Caudate nucleus (tissue), 63 donors: ENCODE measurements at places on chromosomes 1 and 21.

DNA sequence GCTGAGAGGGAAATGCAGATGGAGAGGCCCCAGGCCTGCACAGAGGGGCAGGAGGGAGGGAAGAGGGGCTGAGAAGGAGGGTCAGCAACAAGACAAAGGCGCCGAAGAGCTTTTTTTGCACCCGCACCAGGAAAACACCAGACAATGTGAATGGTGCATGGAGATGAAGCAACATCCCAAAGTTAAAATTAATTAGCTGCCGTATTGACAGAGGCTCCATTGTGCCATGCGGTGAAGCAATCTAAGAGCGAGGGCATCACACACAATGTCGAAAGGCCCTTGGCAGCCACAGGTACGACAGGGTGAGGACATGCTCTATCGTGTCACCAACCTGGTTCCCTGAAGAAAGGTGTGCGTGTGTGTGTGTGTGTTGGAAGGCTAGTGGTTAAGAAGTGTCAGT is 41.2 kb downstream of the SSBP3 start:
- DNase-seq: no peak

DNA sequence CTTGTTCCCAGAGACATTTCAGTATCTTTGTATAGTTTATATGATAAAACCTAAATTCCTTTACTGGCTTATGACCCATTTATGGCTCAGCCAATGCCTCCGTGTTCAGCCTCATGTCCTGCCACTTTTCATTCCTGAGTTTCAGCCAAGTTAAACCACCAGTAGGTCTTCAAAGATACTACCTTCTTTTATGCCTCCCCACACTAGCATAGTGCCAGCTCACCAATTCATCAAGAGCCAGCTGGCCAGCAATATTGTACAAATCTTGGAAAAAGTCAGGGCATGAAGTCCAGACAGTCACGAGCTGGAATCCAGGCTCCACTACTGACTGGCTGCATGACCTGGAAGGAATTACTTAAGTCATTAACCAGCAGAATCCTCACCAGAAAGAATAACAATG is 446.0 kb downstream of the GPATCH2 start:
- no peak for DNase-seq

DNA sequence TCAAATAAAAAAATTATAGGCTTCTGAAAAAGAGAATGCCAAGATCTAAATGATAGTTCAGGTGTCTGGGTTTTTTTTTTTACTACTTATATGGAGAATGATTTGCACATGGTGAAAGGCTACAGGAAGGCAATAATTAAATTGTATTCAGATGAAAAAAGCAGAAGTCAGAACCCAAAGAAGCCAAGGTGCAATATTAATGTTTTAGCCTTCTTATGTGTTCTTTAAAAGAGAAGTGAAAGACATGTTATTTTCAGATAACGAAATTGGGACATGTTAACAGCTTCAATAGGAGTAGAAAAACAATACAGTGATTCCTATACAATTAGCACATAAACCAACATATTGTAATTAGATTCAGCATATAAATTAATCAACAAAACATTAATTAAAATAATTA is 452.9 kb upstream of the PRMT6 start:
- DNase-seq: no peak

GRCh38 chr1:1124508-1124785 is 8.6 kb upstream of the C1orf159 start:
- no peak for DNase-seq

GRCh38 chr1:99784143-99784542 is 17.7 kb upstream of the FRRS1 start:
- DNase-seq: no peak

DNA sequence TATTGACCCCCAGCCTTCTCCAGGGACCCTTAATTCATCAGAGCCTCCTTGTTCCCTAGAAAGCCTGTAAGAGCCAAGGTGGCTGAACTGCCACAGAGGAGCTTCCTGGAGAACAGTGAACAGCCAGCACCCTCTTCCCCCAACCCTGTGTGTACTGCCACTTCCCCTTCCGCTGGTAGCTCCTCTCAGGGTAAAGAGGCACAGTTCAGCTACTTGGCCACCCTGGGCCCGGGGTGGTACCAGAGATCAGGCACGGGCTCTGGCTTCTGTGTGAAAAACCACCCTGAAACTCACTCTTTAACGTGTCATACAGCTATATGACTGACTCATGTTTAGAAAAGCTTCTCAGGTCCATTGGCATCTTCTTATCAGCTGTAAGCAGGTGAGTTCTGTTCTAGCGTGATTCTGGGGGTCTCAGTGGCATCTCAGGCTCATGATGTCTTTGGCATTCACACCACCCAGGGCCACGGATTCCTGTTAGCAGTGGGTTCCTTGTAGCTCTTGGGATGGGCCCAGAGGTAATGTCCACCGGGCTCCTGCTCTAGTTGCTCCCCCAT is 22.4 kb downstream of the ARMH1 start:
- DNase-seq: no peak

GRCh38 chr21:14589855-14590563 is 43.9 kb upstream of the SAMSN1 start:
- DNase-seq: no peak

DNA sequence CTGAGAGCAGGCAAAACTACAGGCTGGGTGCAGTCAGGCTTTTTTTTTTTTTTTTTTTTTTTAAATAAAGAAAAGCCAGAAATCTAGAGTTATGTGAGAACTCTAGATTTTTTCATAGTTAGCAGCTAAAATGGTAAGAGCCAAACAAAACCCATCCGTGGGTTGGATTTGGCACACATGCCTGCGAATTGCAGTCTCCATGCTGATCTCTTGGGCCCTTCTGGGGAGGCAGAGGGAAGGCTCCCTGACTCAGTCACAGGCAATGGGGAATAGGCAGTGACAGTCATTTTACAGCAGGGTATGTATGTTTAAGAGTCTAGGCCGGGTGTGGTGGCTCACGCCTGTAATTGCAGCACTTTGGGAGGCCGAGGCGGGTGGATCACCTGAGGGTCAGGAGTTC is 2.6 kb downstream of the TXLNA start:
- no peak for DNase-seq

DNA sequence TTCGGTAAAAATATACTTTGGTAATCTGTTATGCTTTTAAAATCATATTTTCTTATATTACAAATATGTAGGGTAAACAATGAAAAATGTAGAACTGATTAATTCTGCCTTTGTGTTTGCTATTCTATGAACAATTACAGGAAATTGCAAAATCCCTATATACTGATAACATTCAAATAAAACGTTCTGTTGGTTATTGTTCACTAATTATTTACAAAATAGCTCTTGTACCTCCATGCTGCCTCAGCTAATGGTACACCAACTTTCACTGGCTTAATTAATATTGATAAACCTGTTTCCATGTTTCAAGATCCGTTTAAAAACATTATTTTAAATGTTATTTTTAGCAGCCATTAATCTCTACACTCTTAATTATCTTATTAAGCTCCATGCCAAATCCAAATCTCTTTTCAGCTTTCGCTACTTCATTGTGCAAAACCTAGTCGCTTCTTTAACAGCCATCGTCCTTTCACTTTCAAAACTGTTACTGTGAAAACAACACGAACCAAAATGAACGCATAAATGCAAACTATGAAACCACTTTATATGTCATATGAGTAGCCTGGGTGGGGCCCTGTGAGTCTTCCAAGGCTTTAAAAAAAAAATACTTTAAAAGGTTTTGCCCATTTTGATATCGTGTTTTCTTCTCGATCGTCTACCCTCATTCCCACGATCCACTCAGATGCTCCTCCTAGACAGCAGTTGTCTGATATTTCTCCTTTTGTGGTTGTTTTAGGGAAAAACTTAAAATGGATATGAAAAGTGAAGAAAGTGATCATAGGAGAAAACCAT is 807.1 kb downstream of the USP25 start:
- no peak for DNase-seq

DNA sequence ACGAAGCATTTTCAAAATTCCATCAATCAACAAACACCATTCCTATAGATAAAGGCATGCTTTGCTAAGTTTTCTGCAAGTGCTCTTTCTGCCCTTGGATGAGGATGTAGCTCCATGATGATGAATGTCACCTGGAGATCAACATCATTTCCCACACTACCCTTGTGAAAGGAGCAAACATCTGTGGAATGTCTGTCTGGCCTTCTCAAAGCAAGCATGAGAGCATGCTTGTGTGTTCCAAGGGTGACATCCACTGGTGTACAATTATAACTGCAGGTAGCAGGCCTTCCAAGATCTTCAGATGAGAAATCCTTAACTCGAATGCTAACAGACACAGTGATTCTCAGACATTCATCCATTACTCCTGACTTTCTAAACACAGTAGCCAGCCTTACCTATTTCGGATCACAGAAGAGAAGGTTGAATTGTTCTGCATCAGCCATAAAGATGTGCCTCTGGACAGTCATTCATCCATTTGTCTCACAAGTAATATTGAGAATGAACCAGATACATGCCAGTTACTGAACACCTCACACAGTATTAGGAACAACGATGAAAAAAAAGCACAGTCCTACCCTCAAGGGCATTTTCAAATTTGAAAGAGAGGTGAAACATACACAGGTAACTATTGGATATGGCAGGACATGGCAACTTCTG is 162.4 kb downstream of the TPR start:
- DNase-seq: no peak

- DNase-seq: no peak
These were observed 16.6 kb downstream of the SAMD11 start for GRCh38 chr1:940107-941014.

DNA sequence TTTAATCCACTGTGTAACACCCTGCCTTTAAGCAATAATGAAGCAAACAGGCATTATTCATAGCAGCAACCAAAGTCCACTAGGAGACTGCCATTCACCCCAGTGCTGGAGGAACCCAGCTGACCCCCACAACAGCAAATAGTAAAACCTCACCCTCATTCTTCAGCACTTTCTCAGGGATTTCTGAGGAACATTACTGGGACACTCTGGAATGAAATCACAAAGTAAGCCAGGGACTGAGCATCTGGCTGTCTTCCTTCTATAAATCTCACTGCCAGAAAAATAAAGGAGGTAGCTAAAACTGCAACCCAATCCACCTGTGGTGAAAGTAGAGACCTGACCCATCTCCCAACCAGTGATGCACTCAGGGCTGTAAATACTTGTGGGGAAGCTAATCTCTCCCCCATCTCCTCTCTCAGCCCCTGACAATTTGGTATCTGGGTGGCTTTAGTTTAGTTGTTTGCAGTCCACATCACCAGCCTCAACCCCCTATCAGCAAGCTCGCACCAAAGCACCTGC is 47.1 kb downstream of the COL6A1 start:
- no peak for DNase-seq

- DNase-seq: no peak
These were observed 75.1 kb downstream of the ARHGEF10L start for GRCh38 chr1:17614586-17614985.

DNA sequence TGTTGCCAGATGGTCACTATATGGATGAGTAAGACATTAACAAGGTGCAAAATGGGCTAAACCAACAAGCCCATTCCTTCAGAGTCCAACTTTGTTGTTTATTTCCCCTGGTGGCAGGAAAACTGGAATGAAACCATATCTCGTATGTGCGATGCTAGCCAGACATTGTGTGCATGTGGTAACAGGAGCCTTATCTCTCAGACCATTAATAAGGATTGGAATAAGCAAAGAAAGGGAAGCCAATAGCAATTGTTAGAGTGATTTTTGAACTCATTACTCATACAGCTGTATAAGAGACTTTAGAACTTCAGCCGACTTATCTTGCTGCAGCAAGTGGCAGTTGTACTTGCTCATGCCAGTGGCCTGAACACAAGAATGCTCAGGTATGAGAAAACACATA is 30.0 kb upstream of the HMCN1 start:
- no peak for DNase-seq

GRCh38 chr1:218459878-218460711 is 115.0 kb downstream of the TGFB2 start:
- peak; percentile 17 for DNase-seq

DNA sequence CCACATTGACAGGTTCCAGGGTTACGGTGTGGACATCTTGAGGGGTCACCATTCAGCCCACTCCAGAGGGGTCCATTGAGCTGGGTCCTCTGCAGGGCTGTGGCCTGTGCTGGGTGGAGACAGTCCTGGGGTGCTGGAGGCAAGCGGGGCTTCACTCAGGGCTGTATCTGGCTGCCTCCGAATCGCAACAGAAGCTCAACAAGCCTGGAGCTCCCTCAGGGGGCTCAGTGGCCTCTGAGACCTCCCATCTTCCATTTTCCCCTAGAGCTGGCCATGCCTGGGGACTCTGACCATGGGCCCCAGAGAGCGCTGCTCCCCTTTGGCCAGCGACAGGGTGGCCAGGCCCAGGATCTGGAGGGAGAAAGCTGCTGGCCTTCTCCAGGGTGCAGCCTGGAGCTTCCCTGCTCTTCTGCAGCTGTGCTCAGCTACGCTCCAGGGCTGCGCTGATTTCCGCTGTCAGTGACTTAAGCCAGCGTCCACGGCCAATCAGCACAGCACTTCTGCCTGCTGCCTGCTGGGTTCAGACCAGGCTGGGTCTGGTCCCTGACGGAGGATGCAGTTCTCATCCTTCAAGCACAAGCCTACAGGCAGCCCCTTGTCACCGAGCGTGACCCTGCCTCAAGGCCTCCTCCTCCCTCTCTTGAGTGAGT is 45.0 kb upstream of the ADARB1 start:
- no peak for DNase-seq

DNA sequence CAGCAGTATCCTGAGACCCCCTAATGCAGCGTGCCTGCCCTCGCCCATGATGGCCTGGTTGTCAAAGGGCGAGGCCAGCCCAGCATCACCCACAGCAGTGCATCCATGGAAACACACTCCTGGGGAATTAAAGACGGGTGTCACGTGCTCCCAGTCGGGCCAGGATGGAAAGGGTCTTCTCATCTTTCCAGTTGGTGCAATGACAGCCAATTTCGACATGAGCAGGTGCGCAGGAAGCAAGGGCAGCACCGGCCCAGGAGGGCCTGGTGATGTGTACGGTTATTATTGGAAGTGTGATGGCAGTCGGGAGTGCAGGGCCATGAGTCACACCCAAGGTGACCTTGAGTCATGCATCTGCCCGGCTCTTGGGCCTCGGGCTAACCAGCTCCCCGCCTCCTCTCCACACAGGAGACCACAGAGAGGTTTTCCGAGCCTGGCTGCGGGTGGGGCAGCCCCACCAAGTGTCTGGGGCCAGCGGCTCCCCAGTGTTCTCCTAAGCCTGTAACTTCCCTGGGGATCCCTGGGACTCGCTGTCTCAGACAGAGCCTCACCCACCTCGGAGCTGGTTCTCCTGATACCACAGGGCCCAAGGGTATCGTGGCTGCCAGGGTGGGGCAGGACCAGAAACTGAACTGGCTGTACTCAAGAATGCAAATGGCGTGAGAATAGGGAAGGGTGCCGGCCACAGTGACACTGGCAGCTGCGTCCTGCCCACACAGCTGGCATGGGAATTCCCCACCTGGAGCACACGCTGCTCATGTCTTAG is 119.8 kb downstream of the SIK1 start:
- no peak for DNase-seq

DNA sequence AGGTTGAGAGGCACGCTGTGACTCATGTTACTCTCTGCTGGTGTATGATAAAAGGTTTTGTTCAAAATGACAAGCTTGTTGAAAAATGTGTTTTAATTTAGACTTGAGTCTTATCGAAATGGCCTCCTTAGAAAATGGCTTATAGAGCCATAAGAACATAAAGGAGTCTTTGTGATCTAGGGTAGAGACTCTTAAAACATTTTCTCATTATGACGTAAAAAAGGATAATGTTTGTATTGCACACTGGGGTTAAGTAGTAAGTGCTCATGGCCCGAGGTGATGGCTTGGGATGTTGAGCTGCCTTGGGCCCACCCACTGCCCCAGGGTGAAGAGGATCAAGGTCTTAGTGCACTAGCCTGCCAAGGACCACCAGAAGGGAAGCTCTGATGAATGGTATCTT is 117.4 kb downstream of the DISC1 start:
- no peak for DNase-seq
